ENCODE measurements at places on chromosomes 2 and 18.
A peak's percentile ranks its signal among the peaks of the same experiment; 100 is the strongest.

- no peak for DNase-seq
These were observed 804.5 kb upstream of the POU3F3 start for GRCh38 chr2:104049438-104049837.

DNA sequence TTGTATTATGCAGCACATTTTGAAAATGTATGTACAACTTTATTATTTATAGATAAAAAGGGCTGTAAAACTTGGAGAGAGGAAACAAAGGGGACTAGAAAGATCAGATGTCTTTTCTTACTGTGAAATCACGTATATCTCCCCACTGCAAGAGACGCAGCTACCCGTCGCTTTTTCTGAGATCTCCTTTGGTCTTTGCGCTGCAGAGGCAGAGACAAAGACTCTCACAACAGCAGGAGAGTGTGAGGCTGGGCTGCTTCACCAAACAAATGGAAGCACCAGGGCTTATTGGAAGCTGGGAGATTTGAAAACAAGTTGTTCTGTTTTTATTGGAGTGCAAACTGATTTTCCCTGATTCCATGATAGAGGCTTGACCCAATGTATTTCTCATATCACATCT is 129.0 kb upstream of the PARD3B start:
- DNase-seq, result no peak

GRCh38 chr2:57479981-57480380 is 566.6 kb upstream of the VRK2 start:
- no peak for DNase-seq

- DNase-seq, result no peak
These were observed 909 bp downstream of the NFATC1 start for GRCh38 chr18:79396431-79397246.

GRCh38 chr2:235669983-235670962 is 176.4 kb downstream of the AGAP1 start:
- peak; percentile 88 for DNase-seq

DNA sequence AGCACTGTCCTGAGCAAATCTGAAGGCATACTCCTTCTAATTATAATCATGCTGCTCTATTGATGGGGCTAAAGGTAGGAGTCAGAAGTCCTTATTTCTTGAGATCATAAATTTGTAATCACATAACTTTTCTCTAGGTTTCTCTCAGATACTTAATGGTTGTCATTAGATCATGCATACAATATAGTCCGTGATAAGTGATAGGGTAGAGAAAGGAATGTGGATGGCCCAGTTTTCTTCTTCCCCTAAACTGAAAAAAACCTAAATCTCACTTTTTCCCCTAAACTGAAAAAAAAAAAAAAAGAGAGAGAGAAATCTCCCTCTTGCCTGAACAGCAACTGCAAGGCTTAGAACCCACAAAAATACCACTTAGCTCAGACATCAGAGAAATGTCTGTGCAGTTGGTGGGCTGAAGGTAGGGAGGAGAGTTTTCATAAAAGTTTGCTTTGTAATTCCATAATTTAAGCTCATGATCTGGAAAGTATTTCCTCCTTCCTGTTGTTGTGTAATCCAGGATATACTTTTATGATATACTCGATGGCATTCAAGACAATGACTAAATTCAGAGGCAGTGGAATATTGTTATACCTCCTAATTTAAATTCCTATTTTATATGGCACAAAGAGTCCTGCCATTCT is 79.3 kb upstream of the ITPRID2 start:
- no peak for DNase-seq

- DNase-seq, result no peak
These were observed 17.6 kb downstream of the MCFD2 start for GRCh38 chr2:46898024-46898423.

- no peak for DNase-seq
These were observed 933 bp upstream of the ADNP2 start for GRCh38 chr18:80108121-80108536.

- no peak for DNase-seq
These were observed 65.2 kb downstream of the CCDC195 start for GRCh38 chr2:224650815-224651439.

- DNase-seq, result no peak
These were observed 63.0 kb downstream of the GLI2 start for GRCh38 chr2:120798567-120799247.

GRCh38 chr2:159736048-159736447 is 23.7 kb downstream of the MARCHF7 start:
- DNase-seq, result no peak

GRCh38 chr18:37277804-37278203 is 287.8 kb downstream of the CELF4 start:
- DNase-seq, result no peak

GRCh38 chr2:167943897-167944296 is 303.5 kb downstream of the STK39 start:
- DNase-seq, result no peak

GRCh38 chr2:42128721-42129486 is 40.2 kb upstream of the EML4 start:
- DNase-seq, result peak; percentile 25

GRCh38 chr2:197890168-197890567 is 85.8 kb downstream of the PLCL1 start:
- DNase-seq, result no peak

DNA sequence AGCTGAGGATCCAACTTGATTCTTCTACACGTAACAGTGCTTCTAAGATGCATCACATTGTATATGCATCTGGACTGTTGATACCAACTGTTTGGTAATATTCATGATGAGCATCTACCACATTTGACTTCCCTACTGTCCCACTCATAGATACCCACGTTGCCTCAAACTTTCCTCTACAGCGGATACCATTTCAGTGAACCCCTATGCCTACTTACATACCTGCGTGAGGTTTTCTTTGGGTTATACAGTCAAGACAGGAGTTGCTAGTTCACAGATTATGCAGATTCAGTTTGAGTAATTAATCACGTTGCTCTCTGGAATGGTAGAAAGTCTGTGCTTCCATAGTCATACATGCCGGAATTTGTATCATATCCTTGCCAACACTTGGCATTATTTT is 40.0 kb downstream of the EPC2 start:
- DNase-seq, result no peak

DNA sequence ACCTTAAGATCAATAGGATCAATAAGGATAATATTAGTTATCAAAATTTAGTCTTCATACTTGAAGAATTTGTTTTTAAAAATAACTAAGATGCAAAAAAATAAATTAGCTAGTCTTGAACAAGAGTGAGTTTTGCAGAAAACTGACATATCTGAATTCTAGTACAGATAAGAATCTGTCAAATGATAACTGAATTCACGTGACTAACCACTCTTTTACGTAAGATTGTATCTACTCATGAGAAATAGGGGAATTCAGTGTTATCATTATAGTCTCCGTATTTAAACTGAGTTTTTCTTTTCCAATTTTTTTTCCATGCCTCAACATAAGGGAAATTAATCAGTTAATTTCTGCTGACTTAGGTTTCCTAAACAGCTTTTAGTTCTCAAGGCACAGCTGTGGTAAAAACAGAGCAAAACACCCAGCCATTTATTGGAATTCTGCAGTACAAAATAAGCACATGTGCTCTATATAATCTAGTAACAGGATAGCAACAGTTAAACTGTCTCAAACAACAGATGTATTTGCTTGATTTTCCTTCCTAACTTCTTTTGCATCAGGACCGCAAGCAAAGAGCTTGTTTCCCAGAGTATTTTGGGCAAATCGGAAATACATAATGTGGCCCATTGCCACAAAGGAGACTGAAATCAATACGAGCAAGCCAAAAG is 19.1 kb downstream of the SLC40A1 start:
- DNase-seq, result no peak

GRCh38 chr2:31413862-31414550 is 536 bp downstream of the XDH start:
- DNase-seq, result no peak

- DNase-seq, result peak; percentile 87
These were observed 139.3 kb downstream of the KLHL29 start for GRCh38 chr2:23524261-23524706.

- peak; percentile 34 for DNase-seq
These were observed 83.5 kb downstream of the BIN1 start for GRCh38 chr2:127023504-127023903.

- DNase-seq, result no peak
These were observed 63.1 kb upstream of the B3GNT7 start for GRCh38 chr2:231332388-231332787.

- no peak for DNase-seq
These were observed 1287.8 kb upstream of the TMEFF2 start for GRCh38 chr2:193482557-193482956.

- DNase-seq, result no peak
These were observed 754.4 kb downstream of the ADCYAP1 start for GRCh38 chr18:1658908-1659566.

GRCh38 chr2:20115374-20115773 is 63.9 kb upstream of the LAPTM4A start:
- no peak for DNase-seq

DNA sequence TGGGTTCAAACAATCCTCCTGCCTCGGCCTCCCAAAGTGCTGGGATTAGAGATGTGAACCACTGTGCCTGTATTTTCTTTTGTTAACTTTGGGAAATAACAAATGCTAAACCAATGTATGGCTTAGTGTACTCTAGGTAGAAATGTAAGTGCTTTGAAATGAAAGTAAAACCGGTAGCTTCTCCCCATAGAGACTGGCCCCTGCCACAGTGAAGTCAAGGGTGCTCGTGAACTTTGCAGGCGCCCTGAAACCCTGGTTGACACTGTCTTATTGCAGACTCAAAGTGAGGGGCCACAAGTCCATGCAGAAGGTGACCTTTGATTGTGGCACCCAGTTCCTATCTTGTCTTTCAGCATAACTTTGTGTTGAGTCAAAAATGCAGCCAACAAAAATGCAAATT is 24.2 kb upstream of the MTCL1 start:
- peak; percentile 40 for DNase-seq

DNA sequence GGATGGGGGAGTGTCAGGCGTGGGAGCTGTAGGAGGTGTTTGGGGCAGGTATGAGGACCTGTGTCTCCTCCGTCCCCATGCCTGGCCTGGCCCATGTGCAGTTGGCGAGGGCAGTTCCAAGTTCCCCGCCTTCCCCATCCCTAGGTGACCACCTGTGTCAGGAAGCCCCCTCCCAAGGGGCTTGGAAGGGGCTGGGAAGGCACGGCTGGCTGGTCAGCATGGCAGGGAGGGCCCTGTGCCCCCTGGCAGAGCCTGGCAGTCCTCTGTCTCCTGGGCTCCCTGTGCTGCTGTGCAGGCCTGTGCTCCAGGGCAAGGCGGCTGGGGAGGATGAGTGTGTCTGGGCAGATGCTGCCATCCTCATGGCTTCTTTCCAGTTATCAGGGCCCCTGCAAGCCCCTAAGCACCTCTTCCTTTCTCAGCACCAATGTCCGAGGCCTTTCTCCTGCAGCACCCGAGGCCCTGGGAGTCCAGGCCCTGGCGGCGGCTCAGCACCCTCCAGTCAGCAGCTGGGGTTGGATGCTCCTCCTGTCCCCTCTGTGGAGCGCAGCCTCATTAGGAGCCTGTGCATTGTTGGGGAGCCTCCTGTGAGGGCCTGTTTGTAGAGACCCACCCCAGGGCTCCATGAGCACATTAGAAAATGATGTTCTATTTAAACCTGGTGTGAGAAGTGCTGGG is 101.7 kb downstream of the FAM210A start:
- no peak for DNase-seq

DNA sequence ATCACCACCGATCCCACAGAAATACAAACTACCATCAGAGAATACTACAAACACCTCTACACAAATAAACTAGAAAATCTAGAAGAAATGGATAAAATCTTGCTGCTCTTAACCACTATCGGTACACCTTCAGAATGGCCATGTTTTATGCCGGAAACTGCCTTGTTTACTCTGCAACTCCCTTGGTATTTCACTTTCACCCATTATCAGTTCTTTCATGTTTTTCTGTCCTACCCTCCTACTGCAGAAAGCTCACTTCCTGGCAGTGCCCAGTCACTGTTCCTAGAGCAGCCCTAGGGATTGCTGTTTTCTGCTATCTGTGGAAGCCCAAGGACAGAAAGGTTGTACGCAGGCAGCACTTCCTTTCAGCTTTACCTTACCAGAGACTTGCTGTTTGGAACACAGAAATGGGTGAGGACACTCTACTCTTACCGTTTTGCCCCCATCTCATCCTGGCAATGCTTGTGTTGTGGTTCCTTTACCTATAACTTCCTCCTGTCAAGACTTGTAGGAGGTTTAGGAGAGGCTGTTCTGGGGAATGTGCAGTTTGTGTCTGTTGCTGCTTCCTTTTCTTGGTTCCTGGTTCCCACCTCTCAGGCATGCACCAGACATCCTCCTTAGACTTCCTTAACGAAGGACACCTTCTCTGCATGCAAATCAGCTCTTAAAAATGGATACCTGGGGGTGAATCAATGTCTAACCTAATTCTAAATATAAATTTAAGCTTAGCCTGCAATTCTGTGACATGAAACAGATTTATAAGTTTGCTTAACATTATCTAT is 394.4 kb downstream of the SPAG16 start:
- DNase-seq, result no peak

DNA sequence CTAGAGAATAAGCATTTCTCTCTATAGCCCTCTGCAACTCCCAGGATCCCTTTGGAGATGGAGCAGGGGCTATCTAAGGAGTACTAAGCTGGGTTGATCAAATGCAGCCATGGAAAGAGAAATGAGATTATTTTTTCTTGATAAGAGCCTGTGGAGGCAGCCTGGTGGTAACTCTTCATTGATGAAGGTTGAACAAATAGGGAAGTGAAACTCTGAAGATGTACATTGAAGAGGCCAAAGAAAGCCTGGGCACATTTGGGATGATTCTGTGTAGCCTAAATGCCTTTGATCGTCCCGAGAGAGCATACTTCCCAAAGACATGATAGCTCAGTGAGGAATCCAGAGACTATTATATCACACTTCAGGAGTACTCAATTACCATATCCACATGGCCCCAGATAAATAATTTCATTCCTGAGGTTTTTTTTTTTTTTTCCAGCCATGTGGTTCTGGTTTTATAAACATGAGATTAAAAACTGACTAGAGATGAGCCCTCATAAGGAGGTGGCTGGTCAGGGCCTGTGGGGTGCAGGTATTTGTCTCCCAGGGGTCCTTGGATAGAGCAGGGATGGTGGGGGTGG is 192.5 kb downstream of the TPGS2 start:
- no peak for DNase-seq
